Frontal cortex (tissue), 4 donors: ENCODE measurements at places on chromosomes 11 and 22.

GRCh38 chr11:109422870-109423465 is 978 bp downstream of the C11orf87 start:
- peak; percentile 9 for DNase-seq

DNA sequence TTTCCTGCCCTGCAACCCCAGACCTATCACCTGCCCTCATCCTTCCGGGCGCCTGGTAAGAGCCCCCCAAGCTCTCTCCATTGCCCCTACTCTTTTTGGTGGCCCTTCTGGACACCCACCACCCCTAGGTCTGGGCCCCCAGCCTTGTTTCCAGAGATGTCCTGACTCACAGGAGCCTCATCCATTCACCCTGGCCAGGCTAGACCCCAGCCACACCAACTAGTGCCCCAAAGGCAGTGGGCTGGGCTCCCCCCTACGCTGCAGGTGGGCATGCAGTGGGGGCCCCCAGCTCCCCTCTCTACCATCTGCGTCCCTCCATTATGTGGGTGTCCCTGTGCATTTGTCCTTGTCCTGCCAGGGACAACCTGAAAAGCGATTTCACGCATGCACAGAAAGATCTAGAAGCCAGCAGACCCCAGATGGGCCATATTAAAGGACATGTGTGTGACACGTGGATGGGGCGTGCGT is 1.4 kb downstream of the MRGPRF start:
- DNase-seq: no peak

GRCh38 chr22:36562261-36562835 is 33.4 kb upstream of the EIF3D start:
- DNase-seq: no peak

- DNase-seq: no peak
Observed at GRCh38 chr22:43435851-43436811, 24.3 kb downstream of the MPPED1 start.

DNA sequence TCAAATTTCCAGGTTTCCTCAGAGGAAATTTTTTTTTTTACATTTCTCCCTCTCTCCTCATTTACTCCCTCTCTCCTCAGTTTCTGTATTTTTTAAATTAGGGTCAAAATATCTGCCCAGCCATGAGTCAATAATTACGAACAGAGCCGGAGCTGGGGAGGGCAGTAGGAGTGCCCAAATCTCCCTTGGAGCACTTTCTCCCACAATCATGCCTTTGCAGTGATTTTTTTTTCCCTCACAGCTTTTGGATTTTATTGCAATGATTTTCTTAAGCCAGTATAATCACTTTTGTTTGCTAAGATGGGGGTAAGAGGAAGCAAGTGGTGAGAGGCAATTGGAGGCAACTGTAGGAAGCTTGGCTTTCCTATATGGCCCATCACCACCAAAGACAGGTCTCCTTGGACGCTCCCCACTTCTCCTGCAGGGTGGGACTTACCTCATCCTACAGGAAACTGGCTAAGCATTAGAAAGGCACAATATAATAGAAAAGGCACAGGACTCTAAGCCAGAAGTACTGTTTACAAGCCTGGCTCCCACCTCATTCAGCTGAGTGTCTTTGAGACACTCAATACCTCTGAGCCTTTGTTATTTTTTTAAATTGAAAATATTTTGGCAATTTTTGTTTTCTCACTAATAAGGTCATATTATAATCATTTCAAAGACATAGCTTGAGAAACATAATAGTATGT is 192.6 kb upstream of the PITPNB start:
- no peak for DNase-seq

GRCh38 chr11:123504401-123504800 is 74.3 kb downstream of the GRAMD1B start:
- no peak for DNase-seq
